ENCODE measurements at places on chromosomes 7 and 10. TPM values are rescaled to one million over a fixed set of nuclear protein-coding genes. Genes with fewer than 3 reads are reported as not detected.

GRCh38 chr7:128841921-128842673, 11.9 kb downstream of the FLNC start:
- H3K27ac ChIP-seq, result no peak overlapping the region
- H3K36me3 ChIP-seq, result no peaks in the 10 kb centered on the region
- no peaks in the 10 kb centered on the region for H3K27me3 ChIP-seq
- peak; percentile 40 for DNase-seq

- H3K27ac ChIP-seq, result no peak overlapping the region
- peaks cover 14% of the 10 kb centered on the region for H3K27me3 ChIP-seq
- H3K4me1 ChIP-seq, result peaks cover 12% of the 10 kb centered on the region
- no peaks in the 10 kb centered on the region for H3K36me3 ChIP-seq
These were observed 805 bp upstream of the HMX3 start for GRCh38 chr10:123134915-123135414.

- peaks cover 18% of the 10 kb centered on the region for H3K4me1 ChIP-seq
- no peak for DNase-seq
- H3K27ac ChIP-seq, result no peak overlapping the region
- H3K27me3 ChIP-seq, result no peaks in the 10 kb centered on the region
- H3K36me3 ChIP-seq, result no peaks in the 10 kb centered on the region
These were observed 14.9 kb downstream of the CAMK2G start for GRCh38 chr10:73859428-73859783.

- no peaks in the 10 kb centered on the region for H3K27me3 ChIP-seq
- H3K36me3 ChIP-seq, result no peaks in the 10 kb centered on the region
- H3K4me3 ChIP-seq, result no peak overlapping the region
- no peak overlapping the region for H3K27ac ChIP-seq
- peak; percentile 23 for DNase-seq
These were observed 71.0 kb downstream of the DLG5 start for GRCh38 chr10:77855404-77856155.

GRCh38 chr10:132232023-132232951, 45.5 kb downstream of the DPYSL4 start:
- no peak overlapping the region for H3K4me3 ChIP-seq
- H3K4me1 ChIP-seq, result no peaks in the 10 kb centered on the region
- H3K27ac ChIP-seq, result no peak overlapping the region
- no peaks in the 10 kb centered on the region for H3K27me3 ChIP-seq
- no peaks in the 10 kb centered on the region for H3K36me3 ChIP-seq
- DNase-seq, result no peak

DNA sequence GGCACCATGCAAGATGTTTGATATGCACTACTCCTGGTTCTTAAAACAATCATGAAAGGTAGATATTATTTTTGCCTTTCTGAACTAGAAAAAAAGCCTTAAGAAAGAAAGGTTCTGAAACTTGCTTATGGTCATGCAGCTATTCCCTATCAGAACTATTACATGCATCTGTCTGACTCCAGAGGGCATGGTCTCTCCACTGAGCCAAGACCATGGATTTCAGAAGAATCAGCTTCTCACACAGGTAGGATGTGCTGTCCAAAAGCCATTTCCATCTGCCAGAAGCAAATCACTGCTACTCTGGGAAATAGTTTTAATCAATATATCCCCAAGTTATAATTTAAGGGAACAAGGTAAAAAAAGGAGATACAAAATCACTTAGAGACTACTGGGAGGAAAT, 69.5 kb downstream of the STK17A start:
- DNase-seq, result no peak
- H3K36me3 ChIP-seq, result no peaks in the 10 kb centered on the region
- H3K4me3 ChIP-seq, result no peak overlapping the region
- H3K4me1 ChIP-seq, result peaks cover 13% of the 10 kb centered on the region
- no peak overlapping the region for H3K27ac ChIP-seq
- no peaks in the 10 kb centered on the region for H3K27me3 ChIP-seq

- H3K27ac ChIP-seq, result peak overlapping the region; percentile 51
- H3K4me3 ChIP-seq, result no peak overlapping the region
- DNase-seq, result peak; percentile 44
- H3K27me3 ChIP-seq, result no peaks in the 10 kb centered on the region
These were observed 31.9 kb upstream of the INSYN2A start for GRCh38 chr10:127228195-127228787.

DNA sequence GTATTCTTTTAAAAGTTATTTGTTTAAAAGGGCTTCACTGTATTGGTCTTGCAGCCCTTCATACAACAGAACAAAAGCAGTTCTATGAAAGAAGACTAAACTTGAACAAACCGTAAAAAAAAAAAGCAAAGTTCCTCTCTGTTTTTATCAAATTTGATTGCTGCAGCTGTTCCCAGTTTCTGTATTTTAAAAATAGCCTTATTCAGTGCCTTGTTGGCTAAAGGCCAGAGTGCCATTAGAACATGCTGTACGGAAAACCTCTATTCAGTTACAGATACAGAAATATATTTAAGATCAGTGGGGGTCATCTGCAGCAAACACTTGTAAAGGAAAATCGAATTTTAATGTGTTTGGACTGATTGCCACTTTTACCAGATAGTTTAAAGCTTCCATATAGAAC, 207.8 kb upstream of the ETV1 start:
- peaks cover 15% of the 10 kb centered on the region for H3K4me1 ChIP-seq
- H3K36me3 ChIP-seq, result no peaks in the 10 kb centered on the region
- peak; percentile 60 for DNase-seq
- H3K27me3 ChIP-seq, result no peaks in the 10 kb centered on the region
- no peak overlapping the region for H3K4me3 ChIP-seq
- H3K27ac ChIP-seq, result peak overlapping the region; percentile 48

GRCh38 chr10:14604181-14605142, 170.2 kb downstream of the FAM107B start:
- H3K27me3 ChIP-seq, result no peaks in the 10 kb centered on the region
- H3K4me3 ChIP-seq, result peak overlapping the region; percentile 56
- peaks cover 5% of the 10 kb centered on the region for H3K4me1 ChIP-seq
- H3K36me3 ChIP-seq, result no peaks in the 10 kb centered on the region

The CYP2C19 gene
- 0.24 TPM for total RNA-seq

The ATRNL1 gene
- total RNA-seq, result 45.7 TPM

The NME8 gene
- 1.7 TPM for total RNA-seq

The GPR26 gene
- total RNA-seq, result 0.37 TPM

The FGFBP3 gene
- total RNA-seq, result 0.93 TPM

The TRIM8 gene
- 114 TPM for total RNA-seq

The VSTM4 gene
- total RNA-seq, result 35.8 TPM

Measured in testis (tissue), 5 donors.